ENCODE measurements at places on chromosomes 12 and 14.

DNA sequence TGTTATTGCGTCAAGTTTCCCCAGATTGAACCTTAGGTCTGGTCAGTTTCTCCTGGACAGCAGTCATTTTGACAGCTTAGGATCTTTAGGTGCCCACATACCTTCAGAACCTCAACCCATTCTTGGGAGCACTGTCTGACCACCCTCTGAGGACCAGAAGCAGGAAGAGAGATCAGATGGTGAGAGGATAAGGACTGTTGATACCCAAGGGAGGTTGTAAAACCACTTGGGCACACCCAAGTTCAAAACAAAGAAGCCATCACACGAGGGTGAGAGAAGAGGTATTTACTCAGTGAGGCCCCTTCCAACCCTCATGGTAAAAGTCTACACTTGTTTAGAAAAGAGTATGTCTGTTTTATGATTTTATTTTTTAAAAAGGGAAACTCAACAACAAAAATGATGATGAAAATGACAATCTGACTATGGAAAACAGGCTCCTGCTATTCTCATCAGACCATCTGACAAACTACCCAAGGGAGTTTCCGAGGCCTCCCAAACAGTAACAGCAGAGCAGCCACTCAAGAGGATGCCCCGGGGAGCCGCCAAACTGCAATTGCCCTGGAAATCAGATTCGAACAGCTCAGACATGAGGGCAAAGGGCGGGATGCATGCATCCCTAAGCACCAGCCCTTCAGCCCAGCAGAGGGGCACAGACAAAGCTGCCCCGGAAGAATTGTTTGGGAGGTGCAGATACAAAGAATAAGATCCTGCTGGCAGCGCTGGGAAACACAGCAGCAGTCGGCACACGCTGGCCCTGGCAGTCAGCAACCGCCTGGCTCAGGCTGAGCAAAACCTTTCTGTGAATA lies 162.6 kb upstream of the PLEKHG7 start:
- no peak for DNase-seq

DNA sequence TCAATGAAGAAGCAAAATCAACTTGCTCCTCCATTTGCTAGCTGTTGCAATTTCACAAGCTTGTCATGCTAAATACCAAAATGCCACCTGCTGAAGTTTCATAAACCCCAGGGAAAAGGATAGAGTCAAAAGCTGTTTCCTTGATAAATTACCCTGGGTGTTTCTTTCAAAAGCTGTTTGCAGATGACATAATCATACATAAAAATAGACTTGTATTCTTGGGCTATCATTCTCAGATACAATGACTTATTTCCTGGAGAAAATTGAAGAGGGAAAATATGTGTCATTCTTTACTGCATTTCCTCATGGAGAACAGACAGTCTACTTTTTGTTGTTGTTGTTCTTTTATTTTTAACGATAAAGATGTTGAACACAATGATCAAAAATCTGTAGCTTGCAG lies 119.2 kb downstream of the GALC start:
- no peak for DNase-seq

GRCh38 chr12:40691913-40692764 lies at the start of gene CNTN1:
Gene CNTN1, plus strand, starts transcription at chr12:40692439.
- DNase-seq = peak; percentile 16

GRCh38 chr12:10153271-10154144 lies 18.4 kb downstream of the OLR1 start:
- DNase-seq = peak; percentile 75

DNA sequence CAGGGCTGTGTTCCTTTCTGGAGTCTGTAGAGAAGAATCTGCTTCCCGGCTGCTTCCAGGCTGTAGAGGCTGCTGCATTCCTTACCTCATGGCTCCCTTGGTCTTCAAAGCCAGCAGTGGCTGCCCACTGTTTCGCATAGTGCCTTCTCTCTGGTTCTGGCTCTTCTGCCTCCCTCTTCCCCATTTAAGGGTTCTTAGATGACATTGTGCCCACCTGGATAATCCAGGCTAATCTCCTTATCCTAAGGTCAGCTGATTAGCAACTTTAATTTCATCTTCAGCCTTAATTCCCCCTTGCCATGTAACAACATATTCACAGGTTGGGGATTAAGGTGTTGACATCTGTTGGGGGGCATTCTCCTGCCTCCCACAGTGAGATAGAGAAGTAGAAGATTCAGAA lies 208.6 kb upstream of the TMTC1 start:
- no peak for DNase-seq

DNA sequence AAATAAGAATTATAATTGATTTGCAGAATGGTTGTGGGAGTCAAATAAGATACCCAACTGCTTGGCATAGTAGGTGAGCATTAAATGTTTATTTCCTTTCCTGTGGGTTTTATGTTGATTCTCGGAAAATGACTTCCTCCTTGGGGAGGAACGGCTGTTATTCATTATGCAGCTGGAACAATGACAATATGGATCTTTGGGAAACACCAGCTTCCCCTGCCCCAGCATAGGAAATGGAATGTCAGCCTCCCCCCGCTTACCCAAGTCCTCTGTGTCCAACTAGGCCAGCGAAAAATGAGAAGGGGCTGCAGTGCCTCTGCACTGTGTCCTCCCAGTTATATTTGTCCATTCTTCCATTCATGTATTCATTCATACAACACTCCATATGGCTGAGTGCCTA lies 11.7 kb upstream of the CCDC177 start:
- DNase-seq = no peak

DNA sequence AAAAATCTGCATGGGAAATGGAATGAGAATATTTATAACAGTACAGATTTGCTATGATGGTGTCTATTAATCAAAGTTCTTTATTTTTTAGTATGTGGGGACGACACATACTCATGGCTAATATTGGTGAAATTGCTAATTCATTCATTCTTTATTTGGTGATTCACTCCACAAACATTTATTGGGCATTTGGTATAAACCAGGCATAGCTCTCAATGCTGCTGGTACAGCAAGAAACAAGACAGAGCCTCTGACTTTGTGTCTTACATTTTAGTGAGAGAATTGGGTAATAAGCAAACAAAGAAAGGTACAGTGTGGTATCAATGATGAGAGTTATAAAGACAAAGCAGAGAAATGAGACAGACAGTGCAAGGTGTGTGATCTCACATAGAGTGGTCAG lies 129.5 kb downstream of the RGS6 start:
- DNase-seq = no peak

DNA sequence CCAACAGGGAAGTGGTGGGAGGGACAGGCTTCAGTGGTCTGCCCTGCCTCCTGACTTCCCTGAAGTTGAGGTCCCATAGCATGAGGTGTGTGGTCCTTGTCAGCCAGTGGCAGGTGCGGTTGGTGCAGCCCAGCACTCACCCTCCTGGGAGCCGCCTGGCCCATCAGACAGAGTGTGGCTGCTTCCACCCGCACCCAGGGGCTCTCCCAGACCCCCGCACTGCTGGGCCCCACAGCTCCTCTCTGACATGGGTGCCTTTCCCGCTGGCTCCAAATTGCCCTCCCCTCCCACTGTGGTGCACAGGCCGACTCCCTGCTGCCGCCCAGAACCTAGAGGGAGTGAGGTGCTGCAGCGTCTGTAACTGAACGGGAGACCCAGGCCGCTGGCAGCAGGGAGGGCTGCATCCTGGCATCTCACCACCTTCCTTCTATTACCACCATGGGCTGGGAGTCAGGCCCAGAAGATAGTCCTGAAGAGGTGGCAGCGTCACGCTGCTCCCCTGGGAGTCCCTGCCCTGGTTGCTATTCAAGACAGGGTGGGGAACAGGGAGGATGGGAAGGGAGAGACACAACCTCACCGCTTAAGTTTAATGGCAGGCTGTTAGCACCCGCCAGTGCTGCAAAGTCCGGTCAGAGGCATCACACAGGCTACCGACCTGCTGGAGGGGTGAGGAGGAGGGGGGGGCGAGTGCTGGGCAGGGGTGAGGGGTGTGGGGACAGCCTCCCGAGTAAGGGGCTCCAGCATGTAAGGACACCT lies 180.6 kb upstream of the PRMT8 start:
- no peak for DNase-seq

DNA sequence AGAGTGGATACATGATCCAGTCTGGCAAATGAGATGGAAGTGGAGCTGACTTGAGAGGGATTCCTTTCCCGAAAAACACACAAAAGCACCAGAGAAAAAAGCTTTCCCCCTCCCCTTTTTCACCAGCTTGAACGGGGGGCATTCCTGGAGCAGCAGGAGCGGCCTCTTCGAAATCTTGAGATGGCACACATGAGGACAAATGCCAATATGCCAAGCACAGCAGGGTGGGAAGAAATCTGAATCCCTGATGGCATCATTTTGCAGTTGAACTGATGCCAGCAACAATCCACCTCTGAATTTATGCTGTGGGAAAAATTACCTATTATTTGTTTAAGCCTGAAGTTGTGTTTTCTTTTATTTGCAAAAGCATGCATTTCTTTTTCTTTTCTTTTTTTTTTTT lies 29.7 kb upstream of the BICD1 start:
- no peak for DNase-seq
